Endodermal cell (in vitro differentiated cells): ENCODE measurements at places on chromosomes 16 and 17.

DNA sequence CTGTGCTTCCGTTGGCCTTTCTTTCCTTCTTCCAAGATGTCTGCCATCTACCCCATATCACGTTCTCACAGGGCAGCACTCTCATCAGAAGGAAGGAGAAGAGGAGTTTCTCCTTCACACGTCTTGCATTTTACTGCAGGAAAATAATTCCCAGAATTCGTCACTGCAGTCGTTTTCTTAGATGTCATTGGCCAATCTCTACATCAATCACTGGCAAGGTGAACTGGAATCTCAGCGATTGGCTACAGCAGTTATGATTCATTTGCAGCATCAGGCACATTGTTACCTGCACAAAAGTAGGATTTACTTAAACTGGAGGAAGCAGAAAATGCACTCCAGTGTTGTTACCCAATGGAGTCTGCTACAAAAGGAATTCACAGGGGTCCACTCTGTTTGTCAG is 277.2 kb upstream of the RBFOX1 start:
- DNase-seq: no peak

GRCh38 chr16:75058806-75059205 is 57.8 kb downstream of the LDHD start:
- DNase-seq: no peak

DNA sequence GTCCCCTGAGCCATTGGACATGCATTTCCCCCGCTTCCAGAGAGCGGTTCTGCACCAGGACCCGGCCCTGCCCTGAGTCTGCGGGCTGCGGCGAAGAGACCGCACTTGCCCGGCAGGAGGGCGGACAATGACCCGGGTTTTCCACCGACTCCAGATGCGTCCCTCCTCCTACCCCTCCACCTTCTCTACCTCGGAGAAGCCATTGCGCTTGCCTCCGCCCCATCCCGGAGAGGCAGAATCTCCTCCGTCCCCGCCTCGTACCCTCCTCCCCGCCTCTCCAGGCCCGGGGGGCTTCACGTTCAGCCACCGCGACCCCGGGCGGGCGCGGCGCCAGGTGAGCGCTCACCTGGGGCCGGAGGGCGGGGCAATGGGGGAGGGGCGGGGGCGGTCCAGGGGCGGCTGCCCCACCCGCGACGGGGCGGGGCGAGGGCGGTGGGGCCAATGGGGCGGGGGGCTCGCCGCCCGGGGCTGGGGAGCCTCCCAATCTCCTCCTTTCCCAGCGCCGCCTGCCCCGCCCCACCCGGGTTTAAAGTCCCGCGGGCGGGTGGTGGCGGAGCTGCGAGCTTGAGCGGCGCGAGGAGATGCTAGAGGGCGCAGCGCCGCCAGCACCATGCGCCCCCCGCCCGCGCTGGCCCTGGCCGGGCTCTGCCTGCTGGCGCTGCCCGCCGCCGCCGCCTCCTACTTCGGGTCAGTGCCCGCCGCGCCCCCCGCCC is at the start of gene WNT9B:
Gene WNT9B (plus strand): TSS at position 555 of the 713 bp plus-strand sequence. CDS start 56 bp downstream, at position 611.
- peak; percentile 95 for DNase-seq

GRCh38 chr17:40373324-40373723 is 8.8 kb upstream of the GJD3 start:
- DNase-seq: no peak

GRCh38 chr16:57795431-57795878 is 6.8 kb downstream of the KIFC3 start:
- peak; percentile 90 for DNase-seq

GRCh38 chr16:22648941-22649340 is 138.2 kb downstream of the NPIPB5 start:
- peak; percentile 27 for DNase-seq

DNA sequence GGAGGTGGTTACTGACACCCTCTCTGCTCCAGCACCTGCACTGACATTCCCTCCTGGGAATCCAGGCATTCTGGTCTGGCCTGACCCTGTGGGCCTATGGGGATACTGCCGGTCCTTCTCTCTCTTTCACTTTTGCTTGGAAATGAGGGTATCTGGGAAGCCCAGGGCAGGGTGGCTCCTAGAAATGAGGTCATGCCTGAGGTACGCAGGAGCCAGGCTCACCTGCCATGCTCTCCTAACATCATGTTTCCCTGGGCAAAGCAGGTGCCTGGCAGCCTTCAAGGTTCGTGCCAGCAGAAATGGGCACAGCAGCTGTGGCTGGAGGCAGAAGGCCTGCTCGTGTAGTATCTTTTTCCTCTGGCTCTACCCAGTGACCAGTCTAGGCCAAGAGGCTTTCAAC is 3.3 kb downstream of the ITGA3 start:
- DNase-seq: peak; percentile 70

DNA sequence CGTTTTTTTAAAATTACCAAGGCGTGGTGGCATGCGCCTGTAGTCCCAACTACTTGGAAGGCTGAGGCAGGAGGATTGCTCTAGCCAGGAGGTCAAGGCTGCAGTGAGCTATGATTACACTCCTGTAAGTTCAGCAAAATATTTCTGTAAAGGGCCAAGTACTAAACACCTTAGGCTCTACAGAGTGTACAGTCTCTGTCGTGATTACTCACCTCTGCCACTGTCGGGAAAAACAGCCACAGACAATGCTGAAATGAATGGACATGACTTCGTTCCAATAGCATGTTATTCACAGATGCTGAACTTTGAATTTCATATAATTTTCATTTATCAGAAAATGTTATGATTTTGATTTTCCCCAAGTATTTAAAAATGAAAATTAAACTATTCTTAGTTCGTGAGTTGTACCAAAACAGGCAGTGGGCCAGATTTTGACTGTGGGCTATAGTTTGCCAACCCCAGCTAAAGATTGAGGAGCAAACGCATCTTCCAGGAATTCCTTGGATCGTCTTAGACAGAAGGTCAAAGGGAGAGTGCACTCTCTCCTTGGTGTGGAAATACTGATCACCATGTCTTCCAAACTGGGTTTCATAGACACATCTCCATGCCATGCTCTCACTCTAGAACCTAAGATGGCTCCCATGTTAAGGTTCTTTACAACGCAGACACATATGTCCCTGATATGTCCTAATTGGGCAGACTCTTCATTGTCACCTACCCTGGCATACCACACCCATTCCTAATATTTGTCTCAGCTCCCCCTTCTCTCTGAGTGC is 89.5 kb downstream of the MARF1 start:
- no peak for DNase-seq

GRCh38 chr17:47277921-47278320 is 24.3 kb downstream of the ITGB3 start:
- DNase-seq: no peak
